ENCODE measurements at places on chromosomes 3 and 15.

GRCh38 chr3:186150041-186150830, 41.3 kb upstream of the ETV5 start:
- DNase-seq, result no peak

- DNase-seq, result no peak
Measured at GRCh38 chr15:28023933-28024888, 74.9 kb downstream of the OCA2 start.

DNA sequence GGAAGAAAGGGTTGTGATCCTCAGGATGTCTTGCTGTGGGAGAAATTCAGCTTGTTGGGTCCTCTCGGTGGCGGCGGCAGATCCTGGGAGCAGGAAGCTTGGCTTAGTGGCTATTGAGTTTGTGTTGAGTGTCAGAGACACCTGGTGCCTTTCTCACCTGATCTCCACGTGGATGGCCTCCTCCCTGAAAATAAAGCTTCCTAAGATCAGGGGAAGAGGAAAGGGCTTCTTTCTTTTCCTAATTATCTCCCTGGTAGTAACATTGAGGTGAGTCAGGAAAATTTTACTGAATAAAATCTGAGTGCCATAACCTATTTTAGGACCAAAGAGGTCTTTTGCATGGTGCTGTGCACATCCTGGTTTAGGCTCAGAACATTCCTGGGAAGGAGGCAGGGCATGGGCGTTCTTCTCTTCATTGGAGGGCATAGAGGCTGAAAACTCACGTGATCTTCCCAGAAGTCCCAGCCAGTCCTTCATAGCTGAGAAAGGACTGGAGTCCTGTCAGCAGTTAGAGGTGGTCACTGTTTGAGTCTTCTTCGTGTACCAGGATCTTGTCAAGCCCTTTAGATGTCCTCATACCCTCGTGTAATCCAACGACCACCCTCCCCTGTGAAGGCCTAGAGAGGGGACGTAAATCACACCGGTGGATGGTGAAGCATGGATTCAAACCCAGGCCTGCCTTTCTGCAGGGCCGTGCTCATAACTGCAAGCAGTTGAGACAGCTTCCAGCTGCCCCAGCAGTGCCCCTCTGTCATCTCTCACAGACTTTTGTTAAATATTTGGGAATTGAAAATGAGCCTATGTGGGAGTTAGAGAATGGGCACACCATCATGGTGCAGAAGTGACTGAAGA, 1.1 kb downstream of the CMTM8 start:
- DNase-seq, result no peak

- peak; percentile 22 for DNase-seq
Measured at GRCh38 chr3:40299721-40300335, 9.7 kb upstream of the EIF1B start.

DNA sequence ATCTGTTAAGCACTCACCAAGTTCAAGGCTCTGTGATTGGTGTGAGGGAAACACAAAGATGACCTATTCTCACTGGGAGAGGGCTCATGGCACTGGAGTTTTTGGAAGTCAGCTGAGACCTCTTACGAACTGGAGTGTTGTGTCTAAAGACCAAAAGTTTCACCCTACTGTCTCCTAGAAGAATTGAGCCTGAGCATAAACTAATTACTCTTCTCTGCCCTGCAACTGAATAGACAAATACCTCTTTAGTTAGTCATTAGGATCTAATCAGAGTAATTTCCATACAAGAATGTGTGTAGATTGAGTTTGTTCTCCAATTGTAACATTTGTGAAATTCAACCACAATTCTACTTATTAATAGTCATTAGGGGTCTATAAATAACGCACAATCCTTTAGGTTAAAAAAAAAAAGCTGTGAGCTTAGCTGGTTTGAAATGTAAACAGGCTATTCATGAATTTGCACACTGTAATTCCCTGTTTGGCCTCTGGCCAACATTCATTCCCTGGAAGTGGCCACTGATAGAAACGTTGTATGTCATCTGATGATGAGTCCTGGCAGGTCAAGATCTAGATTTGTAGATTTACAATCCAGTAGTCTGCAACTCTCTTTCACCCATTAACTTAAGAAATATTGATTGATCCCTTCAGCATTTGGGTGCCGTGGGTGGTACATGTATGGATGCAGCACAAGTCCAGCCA, 76.8 kb upstream of the SOX14 start:
- no peak for DNase-seq

DNA sequence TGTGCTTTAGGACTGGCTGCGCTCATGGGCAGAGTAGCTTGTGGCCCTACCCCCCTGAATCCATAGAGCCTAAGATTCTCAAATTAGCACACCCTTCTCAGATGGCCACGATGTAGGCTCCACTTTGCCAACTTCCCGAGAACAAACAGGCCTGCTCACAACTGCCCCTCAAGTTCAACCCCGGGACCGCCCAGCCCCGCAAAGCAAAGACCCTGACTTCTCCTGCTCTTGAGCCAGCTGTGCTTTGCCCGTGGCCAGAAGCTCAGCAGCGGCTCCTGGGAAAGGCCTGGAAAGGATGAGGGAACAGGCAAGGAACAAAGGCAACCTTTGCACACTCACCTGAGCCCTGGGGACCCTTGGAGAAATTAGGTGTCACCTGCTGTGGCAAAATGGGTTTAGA, 32.0 kb downstream of the CYP11A1 start:
- no peak for DNase-seq

- no peak for DNase-seq
Measured at GRCh38 chr3:176037636-176038035, 1159.6 kb downstream of the TBL1XR1 start.

GRCh38 chr3:147394884-147395225, 11.5 kb downstream of the ZIC4 start:
- no peak for DNase-seq

DNA sequence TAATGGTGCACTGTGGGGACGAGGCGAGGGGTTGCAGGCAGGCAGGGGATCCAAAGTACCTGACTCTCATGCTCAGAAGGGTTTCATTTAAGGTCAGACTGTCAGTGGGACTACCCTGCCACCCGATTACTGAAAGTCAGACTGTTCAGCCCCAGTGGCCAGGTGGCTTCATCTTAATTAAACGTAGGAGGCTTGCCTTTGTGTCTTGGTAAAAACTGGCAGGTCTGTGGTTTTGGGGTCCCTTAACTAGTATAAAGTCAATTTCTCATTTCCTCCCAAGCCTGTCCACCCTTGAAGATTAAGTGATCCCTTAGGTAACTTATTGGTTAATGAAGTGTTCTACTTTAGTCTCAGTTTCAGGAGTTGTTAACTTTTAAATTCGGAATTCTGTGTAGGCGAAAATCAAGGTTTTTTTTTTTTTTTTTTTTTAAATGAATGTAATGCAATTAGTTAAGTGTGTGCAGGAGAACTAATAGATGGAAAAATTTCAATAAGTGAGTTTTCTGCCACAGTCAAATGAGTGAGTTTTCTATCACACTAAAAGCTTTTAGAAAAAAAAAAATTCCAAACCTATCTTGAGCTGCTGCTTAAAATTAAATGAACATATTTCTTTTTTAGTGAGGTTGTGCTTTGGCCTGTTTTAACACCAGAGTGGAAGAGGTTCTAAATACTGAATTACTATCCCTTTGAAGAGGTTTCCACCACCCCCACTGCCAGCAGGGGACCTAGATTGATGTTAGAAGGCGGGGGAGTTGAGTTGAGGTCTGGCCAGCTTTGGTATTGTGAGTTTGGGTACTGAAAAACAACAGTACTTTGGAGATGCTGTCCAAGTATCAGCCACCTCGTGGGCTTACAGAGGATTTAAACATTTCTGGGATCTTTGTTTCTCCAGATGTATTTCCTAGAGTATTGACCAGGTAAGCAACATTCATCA, 15.2 kb downstream of the ITPR1 start:
- DNase-seq, result no peak

GRCh38 chr3:11077466-11077865, 76.8 kb upstream of the HRH1 start:
- DNase-seq, result peak; percentile 67

DNA sequence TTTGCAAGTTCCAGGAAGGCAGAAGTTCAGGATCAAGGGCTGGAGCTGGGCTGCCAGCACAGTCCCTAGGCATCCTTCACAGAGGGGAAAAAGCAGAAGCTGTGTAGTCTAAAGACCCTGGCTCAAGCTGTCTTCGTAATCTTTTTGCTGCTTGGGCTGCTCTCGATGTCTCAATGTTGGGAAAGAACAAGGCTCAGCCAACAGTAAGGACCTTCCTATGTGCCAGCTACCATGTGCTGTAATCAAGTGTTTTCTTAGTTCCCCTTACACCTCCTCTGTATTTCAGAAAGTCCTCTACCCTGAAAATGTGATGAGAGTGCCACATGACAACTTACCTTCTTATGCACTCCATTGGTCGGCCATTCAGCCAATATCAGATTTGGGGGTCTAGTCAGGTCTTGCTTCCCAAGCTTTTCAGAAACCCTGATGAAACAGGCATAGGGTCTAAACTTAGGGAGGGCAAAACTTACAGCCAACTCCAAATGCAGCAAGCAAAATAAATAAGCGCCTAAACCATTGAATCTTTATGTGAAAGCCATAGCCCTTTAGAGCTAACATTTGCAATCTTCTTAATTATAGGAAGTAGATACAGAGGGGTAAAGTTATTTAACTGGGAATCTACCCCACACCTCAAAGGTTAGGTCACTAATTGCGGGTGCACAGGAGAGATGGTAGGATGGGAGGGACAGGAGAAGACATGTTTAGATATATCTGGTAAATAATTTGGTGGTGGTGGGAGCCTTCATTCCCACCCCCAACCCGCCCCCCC, 1.2 kb upstream of the EDEM1 start:
- no peak for DNase-seq

DNA sequence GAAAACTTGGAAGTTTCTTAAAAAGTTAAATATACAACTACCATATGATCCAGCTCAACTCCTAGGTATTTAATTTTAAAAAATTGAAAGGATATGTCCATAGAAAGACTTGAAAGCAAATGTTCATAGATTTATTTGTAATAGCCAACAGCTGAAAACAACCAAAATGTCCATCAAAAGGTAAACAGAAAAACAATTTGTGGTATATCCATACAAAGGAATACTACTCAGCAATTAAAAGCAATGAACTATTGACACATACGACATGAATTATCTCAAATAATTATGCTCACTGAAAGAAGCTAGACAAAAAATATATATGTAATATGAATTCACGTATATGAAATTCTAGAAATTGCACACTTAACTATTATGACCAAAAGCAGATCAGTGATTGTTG, 249.5 kb downstream of the MEIS2 start:
- DNase-seq, result no peak

- DNase-seq, result peak; percentile 38
Measured at GRCh38 chr3:192817053-192817452, 89.7 kb upstream of the FGF12 start.

DNA sequence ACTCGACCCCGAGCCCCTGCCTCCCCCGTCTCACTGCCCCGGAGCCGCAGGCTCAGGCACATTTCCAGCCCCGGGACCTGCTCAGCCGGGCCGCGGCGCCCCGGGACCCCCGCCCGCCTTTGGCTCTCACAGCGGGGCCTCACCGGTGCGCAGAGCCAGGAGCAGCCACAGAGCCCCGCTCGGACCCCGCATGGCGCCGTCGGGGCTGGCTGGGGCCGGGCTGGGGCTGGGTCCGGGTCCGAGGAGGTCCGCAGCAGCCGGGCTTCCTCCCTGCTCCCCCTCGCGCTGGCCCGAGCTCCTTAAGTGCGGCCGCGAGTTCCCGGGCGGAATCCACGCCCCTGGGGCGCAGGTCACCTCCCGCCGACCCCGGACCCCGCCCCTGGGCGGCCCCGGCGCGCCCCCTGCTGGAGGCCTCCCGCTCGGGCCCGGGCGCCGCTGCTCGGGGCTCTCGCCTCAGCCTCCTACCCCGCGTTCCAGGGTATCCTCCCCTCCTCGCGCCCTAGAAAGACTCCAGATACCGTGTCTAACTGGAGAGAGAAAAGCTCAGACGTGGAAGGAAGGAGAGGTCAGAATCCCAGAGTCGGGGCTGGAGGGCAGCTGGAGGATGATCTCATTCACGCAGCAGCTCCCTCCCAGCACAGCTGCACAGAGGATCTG, at the start of gene MELTF:
MELTF (minus strand) TSS at position 307 of the 657 bp plus-strand sequence; CDS start at position 192, 115 bp downstream.
- peak; percentile 85 for DNase-seq

DNA sequence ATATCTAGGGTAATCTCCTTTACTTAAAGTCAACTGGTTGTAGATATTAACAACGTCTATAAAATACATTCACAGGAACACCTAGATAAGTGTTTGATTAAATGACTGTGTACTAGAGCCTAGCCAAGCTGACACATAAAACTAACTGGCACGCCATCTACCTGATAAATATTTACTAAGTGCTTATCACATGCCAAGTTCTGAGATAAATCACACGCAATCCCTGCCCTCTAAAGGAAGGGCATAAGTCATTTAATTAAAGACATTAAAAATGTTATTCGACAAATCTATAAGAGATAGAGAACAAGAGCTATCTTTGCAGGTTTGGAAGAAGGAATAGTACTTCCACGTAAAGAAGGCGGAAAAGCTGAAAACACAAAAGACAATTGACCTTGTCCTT, 11.1 kb upstream of the MB21D2 start:
- no peak for DNase-seq

DNA sequence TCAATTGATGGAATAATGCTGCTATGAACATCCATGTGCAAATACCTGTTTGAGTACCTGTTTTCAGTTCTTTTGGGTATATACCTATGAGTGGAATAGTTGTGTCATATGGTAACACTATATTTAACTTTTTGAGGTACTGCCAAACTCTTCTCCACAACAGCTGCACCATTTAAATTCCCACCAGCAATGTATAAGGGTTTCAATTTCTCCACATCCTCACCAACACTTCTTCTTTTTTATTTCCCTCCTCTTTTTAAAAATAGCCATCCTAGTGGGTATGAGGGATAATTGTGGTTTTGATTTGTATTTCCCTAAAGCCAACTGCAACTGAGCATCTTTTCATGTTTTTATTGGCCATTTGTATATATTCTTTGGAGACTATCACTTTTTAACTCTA, 31.3 kb upstream of the ARHGEF3 start:
- DNase-seq, result no peak

- DNase-seq, result no peak
Measured at GRCh38 chr3:109548192-109548938, 211.0 kb upstream of the DPPA4 start.

- no peak for DNase-seq
Measured at GRCh38 chr3:123378409-123378915, 70.4 kb downstream of the ADCY5 start.

- DNase-seq, result no peak
Measured at GRCh38 chr3:152321200-152321954, 52.6 kb downstream of the MBNL1 start.

DNA sequence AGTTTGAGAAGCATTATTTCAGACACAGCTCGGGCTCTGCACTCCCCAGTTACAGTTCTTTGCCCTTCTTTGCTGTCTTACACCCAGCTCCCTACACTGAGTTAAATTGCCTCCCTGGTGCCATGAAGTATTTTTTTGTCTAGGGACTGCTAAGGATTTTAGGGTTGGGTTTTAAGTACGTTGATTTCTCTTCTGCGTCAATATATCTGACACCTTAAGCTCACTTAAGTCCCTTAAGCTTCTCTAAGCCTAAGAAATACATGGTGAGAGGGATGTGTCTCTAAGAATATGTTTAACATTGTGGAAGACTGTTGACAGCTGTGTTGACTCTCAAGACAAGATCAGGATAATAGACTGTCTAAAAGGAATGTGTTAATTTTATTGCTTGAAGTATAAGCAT, 400.5 kb downstream of the PTPRG start:
- no peak for DNase-seq

GRCh38 chr15:93987068-93987467, 244.3 kb upstream of the MCTP2 start:
- no peak for DNase-seq
